ENCODE measurements at places on chromosomes 6 and 20. TPM values are rescaled to one million over a fixed set of nuclear protein-coding genes. Genes with fewer than 3 reads are reported as not detected.

SEMG1 gene
- polyA plus RNA-seq: not detected

UBE3D gene
- polyA plus RNA-seq: 3.3 TPM

DNA sequence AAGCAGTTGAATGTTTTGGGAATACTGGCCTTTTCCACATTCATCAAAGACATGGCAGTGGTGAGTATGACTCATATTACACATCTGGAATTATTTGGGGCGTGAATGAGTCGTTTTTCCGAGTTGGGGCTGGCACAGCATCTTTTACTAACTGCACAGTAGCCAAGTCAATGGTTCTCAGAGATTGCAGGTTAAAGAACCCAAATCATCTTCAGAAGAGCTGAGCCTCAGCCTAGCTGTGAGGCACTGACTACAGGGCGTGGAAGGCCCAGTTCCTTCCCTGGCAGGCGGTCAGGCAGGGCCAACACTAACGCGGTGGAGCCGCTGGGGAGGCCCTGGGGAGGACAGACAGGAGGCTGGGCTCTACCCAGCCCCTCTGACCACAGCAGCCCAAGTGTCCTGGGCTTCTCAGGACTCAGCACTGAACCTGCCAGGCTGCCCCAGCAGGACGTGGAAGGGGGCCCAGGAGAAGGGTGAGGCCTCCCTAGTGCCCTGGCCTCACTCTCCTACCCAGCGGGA lies 20.1 kb upstream of the HELZ2 start:
- DNase-seq: no peak

- no peak for DNase-seq
These were observed 5.4 kb downstream of the CCN5 start for GRCh38 chr20:44720621-44720996.

DNA sequence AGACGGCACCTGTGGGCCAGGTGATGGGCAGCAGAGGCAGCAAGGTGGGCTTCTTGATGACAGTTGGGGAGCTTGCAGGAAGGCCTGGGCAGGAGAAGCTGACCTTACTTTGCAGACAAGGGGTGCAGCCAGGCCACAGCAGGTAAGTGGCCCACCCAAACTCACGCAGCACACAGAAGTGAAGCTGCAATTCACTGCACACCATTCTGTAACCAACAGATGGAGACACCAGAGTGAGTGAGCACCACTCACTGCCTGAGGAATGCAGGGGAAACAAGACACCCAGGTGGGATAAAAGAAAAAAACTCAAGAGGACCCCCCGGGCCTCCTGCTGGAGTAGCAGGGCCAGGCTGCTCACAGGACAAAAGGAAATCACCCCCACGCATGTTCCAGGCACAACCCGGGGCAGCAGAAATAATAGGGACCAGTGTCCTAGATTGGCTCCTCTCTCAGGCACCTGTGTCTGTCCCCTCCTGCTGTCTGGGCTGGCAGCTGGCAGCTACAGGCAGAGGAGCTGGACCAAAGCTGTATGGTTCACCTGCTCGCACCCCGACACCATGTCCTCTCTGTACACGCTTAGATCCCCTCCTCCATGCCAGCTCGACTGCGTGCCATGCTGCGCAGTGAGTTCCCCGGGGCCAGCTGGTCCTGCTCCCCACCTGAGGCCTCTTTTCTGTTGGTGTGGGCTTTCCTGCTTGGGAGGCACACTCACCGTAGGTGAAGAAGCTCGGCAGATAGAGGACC lies 4.9 kb downstream of the MTCH1 start:
- DNase-seq: no peak

- DNase-seq: no peak
These were observed 158.6 kb upstream of the RIMS1 start for GRCh38 chr6:71727632-71728294.

GRCh38 chr6:119669221-119669620 lies 319.7 kb upstream of the MAN1A1 start:
- no peak for DNase-seq

GRCh38 chr6:72464246-72464645 lies 157.6 kb upstream of the KCNQ5 start:
- no peak for DNase-seq

DNA sequence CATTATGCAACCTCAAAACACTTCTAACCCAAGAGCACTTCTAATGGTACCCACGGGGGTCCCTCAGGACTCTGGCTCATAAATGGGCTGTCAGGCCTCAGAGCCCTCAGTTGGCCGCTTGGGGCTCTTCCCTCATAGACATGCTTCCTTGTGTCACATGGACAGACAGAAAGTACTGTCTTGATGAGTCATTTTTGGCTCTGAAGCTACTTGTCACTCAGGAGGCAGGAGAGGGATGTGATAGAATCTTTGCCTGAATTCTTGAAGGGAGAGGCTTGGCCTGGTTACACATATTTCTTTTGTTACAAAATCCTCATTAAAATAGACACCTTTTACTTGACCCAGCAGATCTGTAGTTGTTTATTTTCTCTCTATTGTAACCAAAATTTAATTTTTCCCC lies 15.1 kb upstream of the EDN1 start:
- DNase-seq: no peak
